ENCODE measurements at places on chromosomes 7 and 10. TPM values are rescaled to one million over a fixed set of nuclear protein-coding genes. Genes with fewer than 3 reads are reported as not detected.

Gene VSTM4
- not detected for total RNA-seq

Gene ETV1
- total RNA-seq, result 0.55 TPM

- no peak for DNase-seq
Measured at GRCh38 chr10:110118891-110119621, 88.3 kb upstream of the MXI1 start.

Gene CUZD1
- total RNA-seq, result 0.73 TPM

DNA sequence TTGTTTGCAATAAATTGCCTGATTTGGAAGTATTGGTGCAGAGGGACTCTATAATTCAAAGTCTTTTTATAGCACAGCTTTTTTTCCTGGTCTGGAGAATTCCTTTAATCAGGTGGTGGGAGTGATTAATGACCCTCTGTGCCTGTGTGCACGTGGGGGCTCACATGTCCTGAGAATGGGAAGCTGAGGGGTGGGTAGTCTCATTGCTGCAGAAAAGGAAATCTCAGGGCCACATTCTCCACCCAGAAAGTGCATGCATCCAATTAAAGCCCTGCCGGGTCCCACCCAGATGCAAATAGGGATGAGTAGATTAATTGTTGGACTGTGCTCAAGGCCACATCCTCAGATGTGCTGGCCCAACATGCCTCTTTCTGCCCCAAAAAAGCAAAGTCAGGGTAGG lies 324.7 kb downstream of the CXCL12 start:
- no peak for DNase-seq

DNA sequence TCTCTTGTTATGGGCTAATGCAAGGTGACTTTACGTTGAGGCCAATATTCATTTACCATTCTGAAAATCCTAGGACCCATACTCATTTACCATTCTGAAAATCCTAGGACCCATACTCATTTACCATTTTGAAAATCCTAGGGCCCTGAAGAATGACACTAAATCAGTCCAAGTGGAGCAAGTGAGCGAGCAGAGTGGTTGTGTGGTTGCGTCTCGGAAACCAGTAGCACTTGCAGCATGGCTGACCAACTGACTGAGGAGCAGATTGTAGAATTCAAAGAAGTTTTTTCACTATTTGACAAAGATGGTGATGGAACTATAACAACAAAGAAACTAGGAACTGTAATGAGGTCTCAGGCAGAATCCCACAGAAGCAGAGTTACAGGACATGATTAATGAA lies 6.9 kb downstream of the SAR1A start:
- DNase-seq, result no peak

DNA sequence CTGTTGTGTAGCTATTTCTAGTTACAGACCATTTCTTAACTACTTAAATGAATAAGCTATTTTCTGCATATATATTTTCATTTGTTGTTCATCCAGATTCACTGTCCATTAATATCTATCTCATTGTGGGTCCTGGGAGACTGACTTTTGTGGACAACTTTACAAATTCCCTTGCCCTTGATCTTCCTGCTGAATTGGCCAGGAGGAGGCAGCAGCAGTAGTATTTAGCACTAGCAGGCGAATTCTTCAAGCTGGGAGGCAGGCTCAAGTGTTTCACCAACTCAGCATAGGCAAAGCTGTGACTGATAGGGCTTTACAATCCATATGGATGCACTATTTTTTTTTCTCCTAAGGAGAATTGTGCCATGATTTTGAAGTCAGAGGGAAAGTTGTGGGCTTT lies 461.0 kb upstream of the NRG3 start:
- no peak for DNase-seq

DNA sequence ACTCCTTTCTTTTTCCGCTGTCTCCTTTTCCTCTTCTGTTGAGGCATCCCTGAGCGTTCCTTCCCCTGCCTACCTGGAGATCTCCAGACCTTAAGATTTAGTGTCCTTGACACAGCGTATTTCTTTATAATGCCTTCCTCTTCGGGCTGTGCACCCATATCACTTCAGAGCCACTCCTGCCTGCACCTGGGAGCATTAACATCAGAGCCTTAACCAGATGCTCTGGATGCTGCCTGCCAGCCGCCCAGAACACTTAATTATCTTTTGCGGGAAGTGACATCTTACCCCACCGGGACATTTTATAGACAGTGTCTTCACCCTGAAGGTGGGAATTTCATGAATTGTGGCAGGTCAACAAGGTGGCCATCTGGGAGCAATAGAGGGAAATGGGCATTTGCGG lies 24.2 kb downstream of the UBTD1 start:
- no peak for DNase-seq

Gene SSC4D
- total RNA-seq, result not detected

- DNase-seq, result no peak
Measured at GRCh38 chr7:122304319-122304975, at the start of gene FEZF1. FEZF1 (minus strand) TSS chr7:122304750; CDS start chr7:122304437, 313 bp downstream.

DNA sequence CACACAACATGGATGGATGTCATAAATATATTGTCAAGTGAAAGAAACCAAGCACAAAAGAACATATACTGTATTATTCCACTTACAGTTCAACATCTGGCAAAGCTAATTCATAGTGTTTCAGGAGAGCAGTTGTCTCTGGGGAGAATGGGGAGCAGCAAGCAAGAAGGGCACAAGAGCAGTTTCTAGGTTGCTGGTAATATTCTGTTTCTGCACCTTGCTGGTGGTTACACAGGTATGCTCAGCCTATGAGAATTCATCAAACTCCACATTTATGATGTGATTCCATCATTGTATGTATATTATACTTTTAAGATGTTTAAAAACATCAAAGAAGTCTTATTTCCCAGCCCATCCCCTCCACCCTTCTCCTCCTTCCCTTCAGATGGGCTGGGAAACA lies 18.1 kb upstream of the PALS2 start:
- DNase-seq, result no peak

DNA sequence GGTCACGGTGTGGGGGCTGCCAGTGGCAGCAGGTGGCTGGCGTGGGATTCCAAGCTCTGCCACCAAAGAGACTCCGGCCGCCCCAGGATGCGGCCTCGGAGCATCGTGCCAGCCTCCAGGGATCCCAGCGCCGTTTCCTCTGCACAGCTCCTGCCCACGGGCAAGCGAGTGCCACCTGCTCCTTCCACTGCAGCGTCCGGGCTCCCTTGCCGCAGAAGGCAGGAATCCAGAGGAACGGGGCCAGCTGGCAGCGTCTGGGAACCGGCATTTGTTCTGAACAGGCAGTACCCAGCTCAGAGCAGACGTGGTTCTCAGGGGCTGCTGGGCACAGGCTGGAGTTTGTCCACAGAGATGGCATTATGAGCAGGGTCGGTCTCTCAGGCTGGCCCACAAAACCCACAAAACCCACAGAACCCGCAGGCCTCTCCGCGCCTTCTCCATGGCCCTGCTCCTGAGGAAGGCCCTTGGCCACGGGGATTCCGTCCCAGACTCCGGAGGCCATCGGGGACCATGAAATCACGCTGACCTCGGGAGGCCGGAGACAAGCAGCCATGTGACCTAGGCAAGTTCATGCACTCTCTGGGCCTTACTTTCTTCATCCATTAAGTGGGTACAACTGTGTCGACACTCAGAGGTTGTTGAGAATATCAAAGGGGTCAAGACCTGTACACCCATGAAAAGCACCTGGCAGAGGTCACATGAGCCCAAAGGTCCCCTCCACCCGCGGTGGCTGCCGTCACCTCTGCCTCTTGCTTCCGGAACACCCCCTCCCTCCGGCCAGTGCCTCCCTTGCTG lies 72.1 kb upstream of the TNRC18 start:
- DNase-seq, result no peak
